ENCODE measurements at places on chromosomes 4 and X.

DNA sequence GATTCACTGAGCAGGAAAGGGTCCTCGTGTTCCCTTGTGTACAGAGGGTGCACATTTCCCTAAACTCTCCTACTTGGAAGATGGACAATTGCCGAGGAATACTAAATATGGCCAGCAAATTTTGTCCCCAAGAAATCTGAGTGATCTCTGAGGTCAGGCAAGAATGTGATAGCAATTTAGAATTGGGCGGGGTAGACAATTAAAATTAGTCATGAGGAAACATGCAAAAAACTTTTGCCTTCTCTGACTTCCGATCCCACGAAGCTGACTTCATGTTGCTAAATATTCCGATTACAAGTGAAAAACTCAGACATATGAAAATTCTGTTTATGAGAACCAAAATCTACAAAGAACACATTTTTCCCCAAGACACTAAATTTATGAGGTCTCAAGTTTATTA, 453.9 kb upstream of the ZFP42 start:
- DNase-seq = no peak

DNA sequence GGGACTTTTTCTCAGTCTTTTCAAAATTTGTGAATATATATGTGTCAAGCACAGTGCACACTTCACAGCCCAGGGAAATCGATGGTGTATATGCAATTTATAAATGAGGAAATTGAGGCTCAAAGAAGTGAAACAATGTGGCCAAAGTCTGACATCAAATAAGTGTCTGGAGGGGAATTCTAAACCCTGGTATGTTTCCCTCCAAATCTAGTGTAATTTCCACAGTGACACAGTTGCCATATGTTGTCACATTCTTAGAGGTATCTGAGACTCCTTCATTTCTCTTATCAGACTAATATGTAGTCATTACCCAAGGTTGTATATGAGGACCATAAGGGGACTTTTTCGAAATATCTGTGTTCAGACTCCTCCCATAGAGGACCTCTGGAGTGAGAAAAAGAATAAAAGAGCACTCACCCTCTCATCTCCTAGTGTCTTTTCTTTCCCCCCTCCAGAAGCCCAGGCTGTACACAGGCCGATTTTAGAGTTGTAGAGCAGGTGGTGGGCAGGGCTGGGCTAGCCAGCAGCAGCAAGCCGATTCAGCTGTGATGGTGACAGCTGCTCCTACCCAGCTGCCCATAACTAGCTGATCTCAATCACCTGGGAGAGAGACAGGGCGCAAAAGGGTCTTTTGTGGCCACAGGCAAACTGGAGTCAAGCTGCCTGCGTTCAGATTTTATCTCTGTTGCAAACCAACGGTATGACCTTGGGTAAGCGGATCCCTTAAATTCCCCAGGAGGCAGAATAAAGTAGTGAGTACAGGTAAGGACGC, 55.1 kb downstream of the CLCN5 start:
- DNase-seq = no peak

- no peak for DNase-seq
These were observed 105.9 kb upstream of the GPRIN3 start for GRCh38 chr4:89413518-89413917.

DNA sequence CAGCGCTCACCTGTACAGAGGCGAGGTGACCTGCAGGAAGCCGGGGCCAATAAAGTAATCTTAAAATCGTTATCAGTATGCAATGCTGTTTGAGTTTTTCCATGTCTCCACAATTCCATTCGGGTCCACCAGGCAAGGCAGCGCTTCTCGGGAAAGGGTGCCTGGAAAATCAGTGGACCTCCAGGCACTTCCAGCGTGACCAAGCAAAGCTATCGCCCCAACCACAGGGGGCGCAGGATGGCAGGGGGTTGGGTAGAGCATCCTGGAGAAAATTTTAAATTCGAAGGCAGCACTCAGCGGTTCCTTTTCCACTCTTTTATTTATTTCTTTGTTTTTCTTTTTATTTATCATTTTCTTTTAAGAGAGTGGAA, 5.4 kb upstream of the SOX3 start:
- DNase-seq = no peak

DNA sequence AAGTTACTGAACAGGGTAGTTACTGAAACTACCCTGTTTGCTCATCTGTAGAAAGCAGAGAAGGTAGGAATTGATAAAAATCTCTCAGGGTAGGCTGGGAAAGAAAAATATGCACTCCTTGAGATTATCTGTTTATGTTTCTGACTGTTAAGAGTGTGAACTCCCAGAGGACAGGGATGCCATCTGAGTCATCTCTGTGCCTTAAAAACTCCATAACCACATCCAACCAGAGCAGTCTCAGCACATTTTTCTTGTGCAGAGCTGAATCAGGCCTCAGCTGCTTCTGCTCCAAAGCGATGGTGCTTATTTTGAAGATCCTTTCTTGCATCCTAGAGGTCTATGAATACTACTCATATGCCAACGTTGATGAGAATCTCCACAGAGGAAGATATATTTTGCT, 9.9 kb downstream of the CENPVL3 start:
- DNase-seq = no peak

GRCh38 chrX:151239751-151240150, 63.4 kb downstream of the GPR50 start:
- no peak for DNase-seq

- DNase-seq = no peak
These were observed 184.1 kb downstream of the MID1IP1 start for GRCh38 chrX:38985375-38985774.

DNA sequence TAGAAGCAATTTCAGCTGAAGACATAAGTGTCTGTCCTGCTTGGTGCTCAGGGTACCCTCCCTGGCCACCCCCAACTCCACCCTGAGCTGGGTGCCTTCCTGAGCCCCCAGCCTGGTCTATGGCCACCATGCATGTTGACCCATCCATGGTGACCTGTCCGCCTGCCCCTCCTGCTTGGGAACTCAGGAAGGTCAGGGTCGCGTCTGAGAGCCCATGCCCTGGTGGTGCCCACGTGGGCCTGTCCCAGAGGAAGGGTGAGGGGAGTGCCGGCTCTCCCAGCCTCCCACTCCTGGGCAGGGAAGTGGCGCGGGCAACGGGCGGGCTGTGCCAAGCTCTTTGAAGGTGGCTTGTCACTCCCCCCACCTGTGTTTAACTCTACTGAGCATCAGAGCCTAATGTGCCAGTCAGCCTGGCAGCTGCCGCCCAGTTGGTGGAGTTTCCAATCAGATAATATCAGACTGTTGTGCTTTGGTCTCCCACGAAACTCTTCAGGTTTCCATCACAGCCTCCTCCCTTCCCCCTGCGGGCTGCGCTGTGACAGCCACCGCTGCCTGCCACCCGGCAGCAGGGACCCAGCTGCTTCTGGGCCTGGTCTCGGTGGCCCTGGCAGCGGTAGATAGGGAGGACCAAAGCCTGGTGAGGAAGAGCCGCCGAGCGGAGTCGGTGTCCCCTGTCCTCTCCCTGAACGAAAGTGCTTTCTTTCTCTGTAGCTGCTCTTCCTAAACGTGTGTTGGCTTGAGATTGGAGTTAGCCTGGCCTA, 4.8 kb downstream of the SH3BP2 start:
- no peak for DNase-seq

GRCh38 chr4:57073559-57073958, 36.6 kb downstream of the IGFBP7 start:
- no peak for DNase-seq

DNA sequence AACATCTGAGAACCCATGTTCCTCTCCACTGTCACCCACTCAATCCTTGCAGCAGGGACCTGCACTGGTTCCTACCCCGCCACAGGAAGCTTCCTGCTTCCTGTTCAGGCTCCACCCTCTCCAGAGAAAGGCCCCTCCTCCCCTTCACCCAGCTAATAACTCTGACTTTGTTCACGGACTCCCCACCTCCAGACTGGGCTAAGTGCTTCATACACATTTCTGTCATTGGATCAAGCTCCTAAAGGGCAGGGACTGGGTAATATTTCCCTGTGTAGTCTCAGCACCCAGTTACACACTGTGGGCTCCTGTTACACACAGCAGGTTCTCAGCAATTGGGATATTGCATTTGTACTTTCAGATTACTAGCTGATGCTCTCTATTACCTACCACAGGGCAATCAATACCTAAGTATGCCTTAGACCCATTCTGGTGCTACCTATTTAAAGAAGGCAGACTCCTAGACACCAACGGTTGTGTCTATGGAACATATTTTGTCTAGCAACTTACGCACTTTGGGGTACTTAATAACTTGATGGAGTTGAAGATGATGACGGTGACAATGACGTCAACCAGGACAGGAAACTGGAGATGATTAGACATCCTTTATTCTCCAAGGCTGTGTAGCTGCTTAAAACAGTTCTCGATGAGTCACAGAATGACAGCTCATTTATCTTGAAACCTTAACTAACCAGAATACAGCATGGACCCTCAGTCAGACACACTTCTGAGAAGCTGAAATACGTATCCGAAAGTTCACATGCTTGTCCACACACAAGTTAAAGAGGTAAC, 58.1 kb downstream of the MAML3 start:
- peak; percentile 59 for DNase-seq

- DNase-seq = peak; percentile 40
These were observed at the start of gene PRSS48 for GRCh38 chr4:151276787-151277562. PRSS48 (plus strand) TSS chr4:151277161; CDS start chr4:151277173, 12 bp downstream.

- DNase-seq = no peak
These were observed 197.1 kb downstream of the RASL11B start for GRCh38 chr4:53059256-53059655.

DNA sequence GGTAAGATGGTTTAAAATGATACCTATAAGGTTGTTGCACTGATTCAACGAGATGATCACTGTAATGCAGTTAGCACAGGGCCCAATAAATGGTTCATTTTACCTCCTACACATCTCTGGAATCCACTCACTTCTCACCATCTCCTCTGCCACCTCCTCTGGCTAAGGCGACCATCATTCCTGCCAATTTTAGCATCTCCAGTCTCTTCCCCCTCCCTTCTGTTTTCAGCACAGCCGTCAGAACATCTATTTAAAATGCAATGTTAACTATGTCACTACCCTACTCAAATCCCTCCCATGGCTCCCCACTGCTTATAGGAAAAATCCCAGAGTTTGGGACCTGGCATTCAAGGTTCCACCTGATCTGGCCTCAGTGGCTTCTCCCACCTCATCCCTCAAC, 3.5 kb upstream of the SYP start:
- DNase-seq = no peak

GRCh38 chr4:14143892-14144291, 516.4 kb upstream of the BOD1L1 start:
- DNase-seq = no peak

DNA sequence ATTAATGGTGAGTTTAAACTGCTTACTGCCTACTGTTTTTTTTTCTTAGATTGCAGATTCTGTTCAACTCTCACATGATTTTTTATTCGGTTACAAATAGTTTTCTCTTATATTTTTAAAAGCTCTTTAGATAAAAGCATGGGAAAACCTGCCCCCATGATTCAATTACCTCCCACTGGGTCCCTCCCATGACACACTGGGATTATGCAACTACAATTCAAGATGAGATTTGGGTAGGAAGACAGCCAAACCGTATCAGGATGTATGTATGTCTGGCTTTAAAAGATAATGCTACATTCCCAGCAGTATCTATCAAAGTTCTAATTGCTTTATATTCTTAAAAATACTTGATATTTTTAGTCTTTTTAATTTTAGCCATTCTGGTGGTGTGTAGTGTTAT, 131.5 kb downstream of the JADE1 start:
- DNase-seq = no peak

GRCh38 chr4:143251348-143251747, 66.6 kb downstream of the USP38 start:
- no peak for DNase-seq
